H1 (cell line): ENCODE measurements at places on chromosomes 6 and 20. TPM values are rescaled to one million over a fixed set of nuclear protein-coding genes. Genes with fewer than 3 reads are reported as not detected.

Gene GPX5
- not detected in 2 replicates for total RNA-seq

Gene PACRG
- 0.54 TPM in 1 of 2 replicates, not detected in the other for total RNA-seq

Gene PXDC1
- 1.7 TPM in 2 replicates for total RNA-seq

Gene SLC35F1
- 8.3 and 10.0 TPM in 2 replicates for total RNA-seq

Gene CST1
- 2.9 and 5.4 TPM in 2 replicates for total RNA-seq

Gene FABP7
- 13.1 and 14.0 TPM in 2 replicates for total RNA-seq

Gene ADGRF5
- total RNA-seq = 0.06 TPM in 1 of 2 replicates, not detected in the other

Gene MEI4
- total RNA-seq = 0.23 and 0.24 TPM in 2 replicates

Gene ADGRF1
- not detected in 2 replicates for total RNA-seq

Gene VSTM2L
- 1.3 and 1.6 TPM in 2 replicates for total RNA-seq

Gene RBPJL
- total RNA-seq = 0.67 and 0.73 TPM in 2 replicates

Gene HCRTR2
- 0.19 TPM in 1 of 2 replicates, not detected in the other for total RNA-seq

Gene CABLES2
- total RNA-seq = 8.0 TPM in 2 replicates

Gene AMD1
- total RNA-seq = 174 and 177 TPM in 2 replicates

Gene IP6K3
- 0.22 and 0.23 TPM in 2 replicates for total RNA-seq

Gene ANKRD66
- not detected in 2 replicates for total RNA-seq

Gene FOXC1
- 0.13 and 0.22 TPM in 2 replicates for total RNA-seq

Gene TAAR2
- total RNA-seq = not detected in 2 replicates

Gene RAET1L
- total RNA-seq = not detected in 2 replicates

Gene EDN1
- 1.1 and 1.2 TPM in 2 replicates for total RNA-seq

Gene HLA-DMB
- total RNA-seq = 1.3 and 2.7 TPM in 2 replicates

Gene HLA-DQA1
- total RNA-seq = not detected in 2 replicates

Gene KCNQ2
- total RNA-seq = 82.6 and 88.6 TPM in 2 replicates

Gene CALHM6
- 0.93 and 1.1 TPM in 2 replicates for total RNA-seq

Gene FAM162B
- 2.9 and 3.2 TPM in 2 replicates for total RNA-seq
